Muscle of leg (tissue), 16 donors: ENCODE measurements at places on chromosomes 2 and 18. TPM values are rescaled to one million over a fixed set of nuclear protein-coding genes. Genes with fewer than 3 reads are reported as not detected.

C2orf78 gene
- not detected for total RNA-seq

FOXD4L1 gene
- total RNA-seq, result 0.13 TPM

TMEFF2 gene
- total RNA-seq, result 7.7 TPM

RSAD2 gene
- total RNA-seq, result 3.3 TPM

NR4A2 gene
- total RNA-seq, result 1.0 TPM

POTEC gene
- not detected for total RNA-seq

PLEK gene
- 4.4 TPM for total RNA-seq
